ENCODE measurements at places on chromosomes 6 and 20. TPM values are rescaled to one million over a fixed set of nuclear protein-coding genes. Genes with fewer than 3 reads are reported as not detected.

Gene VSX1
- total RNA-seq = 0.48 TPM

Gene HLA-DRA
- total RNA-seq = 90.0 TPM

Gene KIF25
- total RNA-seq = not detected

Gene ZNF184
- 4.3 TPM for total RNA-seq

Gene MCHR2
- not detected for total RNA-seq

Gene GPR6
- not detected for total RNA-seq

Gene C20orf141
- total RNA-seq = not detected

Gene ADGB
- not detected for total RNA-seq

Measured in psoas muscle (tissue), 8 donors.